Inflammatory macrophage (primary cell): ENCODE measurements at places on chromosomes 1 and 21.
A peak's percentile ranks its signal among the peaks of the same experiment; 100 is the strongest.

- DNase-seq, result no peak
Observed at GRCh38 chr1:63266857-63267256, 55.5 kb upstream of the FOXD3 start.

DNA sequence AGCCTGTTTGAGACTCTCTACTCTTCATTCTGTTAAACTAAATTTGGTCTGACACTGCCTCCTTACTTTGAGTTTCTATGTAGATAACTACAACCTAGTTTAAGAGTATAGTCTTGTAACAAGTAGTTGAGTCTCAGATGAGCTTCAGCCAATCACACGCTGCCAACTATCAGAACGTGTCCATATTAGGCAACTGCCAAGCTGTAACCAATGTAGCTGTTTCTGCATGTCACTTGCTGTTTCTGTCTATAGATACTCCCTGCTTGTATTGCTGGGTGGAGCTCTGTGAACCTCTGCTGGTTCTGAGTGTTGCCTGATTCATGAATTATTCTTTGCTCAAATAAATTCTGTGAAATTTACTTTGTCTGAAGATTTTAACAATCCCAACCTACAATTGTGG lies 452.6 kb upstream of the NR5A2 start:
- DNase-seq, result no peak

GRCh38 chr1:54604572-54605370 lies 18.6 kb downstream of the FAM151A start:
- DNase-seq, result no peak

DNA sequence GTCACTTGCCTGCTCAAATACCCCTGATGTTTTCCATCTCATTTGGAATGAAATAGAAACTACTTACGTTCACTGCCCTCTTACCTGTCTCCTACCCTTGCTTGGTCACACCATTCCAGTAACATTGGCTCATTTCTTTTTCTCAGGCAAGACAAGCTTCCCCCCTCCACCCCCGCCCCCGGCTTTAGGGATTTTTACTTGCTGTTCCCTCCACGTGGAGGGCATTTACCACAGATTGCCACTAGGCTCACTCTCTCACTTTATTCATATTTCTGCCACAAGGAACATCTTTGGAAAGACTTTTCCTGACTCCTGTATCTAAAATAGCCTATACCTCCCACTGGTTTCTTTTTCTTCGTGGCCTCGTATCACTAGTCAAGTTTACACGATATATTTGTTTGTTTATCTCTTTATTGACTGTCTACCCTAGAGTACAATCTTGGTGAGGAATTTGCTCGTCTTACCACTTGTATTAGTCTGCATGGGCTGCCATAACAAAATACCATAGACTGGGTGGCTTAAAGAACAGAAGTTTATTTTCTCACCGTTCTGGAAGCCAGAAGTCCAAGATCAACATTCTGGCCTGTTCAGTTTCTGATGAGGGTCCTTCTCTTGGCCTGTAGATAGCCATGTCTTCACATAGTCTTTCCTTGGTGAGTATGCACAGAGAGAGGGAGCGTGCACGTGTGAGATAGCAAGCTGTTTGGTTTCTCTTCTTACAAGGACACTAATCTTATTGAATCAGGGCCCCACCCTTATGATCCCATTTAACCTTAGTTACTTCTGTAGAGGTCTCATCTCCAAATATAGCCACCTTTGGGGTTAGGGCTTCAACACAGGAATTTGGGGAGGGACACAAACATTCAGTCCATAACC lies 126.2 kb downstream of the NRDC start:
- no peak for DNase-seq

DNA sequence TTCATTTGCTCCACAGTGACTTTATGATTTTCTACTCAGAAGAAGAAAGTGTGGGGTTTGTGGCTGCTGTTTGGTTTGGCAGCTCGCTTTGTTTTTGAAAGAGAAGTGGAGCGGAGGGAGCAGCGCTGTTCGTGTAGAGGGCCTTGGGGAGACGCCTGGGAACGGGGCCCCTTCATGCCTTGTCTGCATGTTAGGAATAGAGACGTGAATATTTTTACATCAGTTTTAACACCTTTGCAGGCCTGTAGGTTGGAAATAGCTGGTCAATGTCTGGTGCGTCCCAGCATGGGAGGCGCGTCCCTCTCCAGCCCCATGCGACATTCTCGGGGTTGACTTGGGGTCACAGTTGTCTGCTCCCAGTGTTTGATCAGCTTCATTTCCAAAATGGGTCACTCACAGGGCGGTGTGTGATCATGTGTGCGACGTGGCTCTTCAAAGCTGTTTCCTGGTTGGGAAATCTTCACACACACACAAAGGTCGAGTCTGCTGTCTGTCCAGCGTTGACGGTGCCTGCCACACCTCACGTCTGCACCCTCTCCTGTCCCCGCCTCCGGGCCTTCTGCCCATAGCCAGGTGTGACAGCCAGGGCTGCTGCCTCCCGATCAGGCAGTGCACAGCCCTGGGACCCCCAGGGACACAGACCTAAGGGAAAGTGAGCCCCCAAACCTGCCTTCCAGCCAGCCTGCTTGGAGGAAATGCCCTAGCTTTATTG lies 149.2 kb downstream of the PSMG1 start:
- no peak for DNase-seq

DNA sequence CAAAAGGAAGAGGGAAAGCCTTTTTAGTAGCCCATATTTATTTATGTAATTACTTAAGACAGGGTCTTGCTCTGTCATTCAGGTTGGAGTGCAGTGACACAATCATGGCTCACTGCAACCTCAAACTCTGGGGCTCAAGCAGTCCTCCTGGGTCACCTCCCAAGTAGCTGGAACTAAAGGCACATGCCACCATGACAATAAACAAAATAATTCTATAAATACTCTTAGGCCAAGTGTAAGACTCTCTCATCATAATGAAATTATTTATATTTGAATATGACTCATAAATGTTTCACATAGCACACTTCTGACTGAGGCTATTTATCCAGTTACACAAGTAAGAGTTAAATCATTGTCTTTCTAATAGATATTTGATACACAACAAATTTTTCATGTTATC lies 314.7 kb downstream of the AMY1C start:
- DNase-seq, result no peak

- no peak for DNase-seq
Observed at GRCh38 chr1:33997127-33998036, 133.5 kb downstream of the HMGB4 start.

DNA sequence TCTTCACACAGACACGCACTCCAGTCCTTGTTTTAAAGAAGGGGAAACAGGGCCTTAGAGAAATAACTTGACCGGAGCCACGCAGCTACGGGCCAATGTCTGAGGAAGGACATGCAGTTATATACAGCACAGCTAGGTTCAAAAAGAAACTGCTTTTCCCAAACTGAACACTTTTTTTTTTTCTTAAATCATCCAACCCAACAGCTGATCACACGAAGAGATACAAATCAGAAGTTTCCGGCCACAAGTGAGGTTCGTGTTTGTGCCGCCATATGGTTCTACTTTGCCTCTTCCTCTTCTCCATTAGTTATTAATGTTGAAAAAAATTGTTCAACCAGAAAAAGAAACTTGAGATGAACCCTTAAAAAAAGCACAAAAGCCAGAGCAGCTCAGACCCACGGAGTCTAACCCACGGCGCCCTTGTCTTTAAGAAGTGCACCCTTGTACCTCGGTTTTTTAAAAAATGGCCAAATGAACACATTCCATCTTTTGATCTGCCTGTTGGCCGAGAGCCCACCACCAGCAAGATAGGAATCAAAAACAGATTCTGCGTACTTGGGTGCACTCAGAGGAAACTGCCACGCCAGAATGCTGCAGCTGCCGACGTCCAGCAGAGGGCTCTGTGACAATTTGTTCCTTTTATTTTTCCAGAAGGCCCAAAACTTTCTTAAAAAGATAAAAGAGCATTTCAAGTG lies 78.9 kb downstream of the SLC66A1 start:
- peak; percentile 48 for DNase-seq

GRCh38 chr1:223487887-223488259 lies 94.7 kb downstream of the CCDC185 start:
- DNase-seq, result no peak

DNA sequence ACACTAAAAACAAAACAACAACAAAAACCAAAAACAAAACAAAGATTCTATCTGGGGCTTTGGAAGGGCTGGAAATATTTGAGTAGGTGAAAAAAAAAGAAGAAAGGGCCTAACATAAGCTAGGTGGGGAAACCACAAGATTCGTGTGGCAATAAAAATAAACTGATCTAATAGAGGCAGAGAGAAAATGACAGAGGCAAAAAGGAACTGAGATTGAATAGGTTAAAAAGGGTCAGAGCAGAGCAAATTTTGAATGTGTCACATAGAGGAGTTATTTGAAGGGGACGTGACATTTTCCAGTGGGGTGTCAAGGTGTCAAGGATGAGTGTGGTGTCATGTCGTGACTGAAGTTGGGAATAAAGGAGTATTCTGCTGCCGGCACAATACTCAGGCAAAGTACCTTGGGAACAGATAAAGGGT lies 65.2 kb upstream of the RALGPS2 start:
- DNase-seq, result no peak

- no peak for DNase-seq
Observed at GRCh38 chr1:203544485-203544884, 50.5 kb downstream of the OPTC start.

DNA sequence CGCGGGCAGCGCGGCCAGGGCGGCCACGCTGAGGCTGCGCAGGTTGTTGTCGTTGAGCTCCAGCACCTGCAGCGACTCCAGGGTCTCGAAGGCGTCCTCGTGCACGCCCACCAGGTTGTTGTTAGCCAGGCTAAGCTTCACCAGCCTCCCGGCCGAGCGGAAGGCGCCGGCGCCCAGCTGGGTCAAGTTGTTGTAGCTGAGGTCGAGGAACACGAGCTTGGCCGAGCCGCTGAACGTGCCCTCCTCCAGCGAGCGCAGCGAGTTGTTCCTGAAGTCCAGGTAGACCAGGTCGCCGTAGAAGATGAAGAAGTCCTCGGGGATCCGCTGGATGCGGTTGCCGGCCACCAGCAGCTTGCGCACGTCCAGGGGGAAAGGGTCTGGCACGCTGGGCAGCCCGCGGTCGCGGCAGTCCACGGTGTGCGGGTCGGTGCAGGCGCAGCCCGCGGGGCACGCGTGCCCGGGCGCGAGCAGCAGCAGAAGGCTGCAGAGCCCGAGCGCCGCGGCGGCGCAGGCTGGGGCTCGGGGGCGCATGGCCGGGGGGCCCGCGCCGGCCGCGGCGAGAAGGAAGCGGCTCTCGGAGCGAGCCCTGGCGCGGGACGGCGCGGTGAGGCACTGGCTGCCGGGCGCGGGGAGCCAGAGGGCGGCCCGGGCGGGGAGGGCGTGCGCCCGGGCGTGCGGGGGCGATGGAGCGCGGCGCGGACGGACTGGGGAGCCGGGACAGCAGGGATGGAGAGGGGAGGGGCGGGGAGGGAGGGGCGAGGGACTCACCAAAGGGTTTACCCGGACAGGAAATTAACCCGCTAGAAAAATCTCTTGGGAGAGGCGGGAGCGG lies 524 bp downstream of the LRRC38 start:
- no peak for DNase-seq

GRCh38 chr1:6996371-6996770 lies 211.1 kb downstream of the CAMTA1 start:
- no peak for DNase-seq

GRCh38 chr1:223298701-223299100 lies 65.3 kb downstream of the SUSD4 start:
- no peak for DNase-seq

DNA sequence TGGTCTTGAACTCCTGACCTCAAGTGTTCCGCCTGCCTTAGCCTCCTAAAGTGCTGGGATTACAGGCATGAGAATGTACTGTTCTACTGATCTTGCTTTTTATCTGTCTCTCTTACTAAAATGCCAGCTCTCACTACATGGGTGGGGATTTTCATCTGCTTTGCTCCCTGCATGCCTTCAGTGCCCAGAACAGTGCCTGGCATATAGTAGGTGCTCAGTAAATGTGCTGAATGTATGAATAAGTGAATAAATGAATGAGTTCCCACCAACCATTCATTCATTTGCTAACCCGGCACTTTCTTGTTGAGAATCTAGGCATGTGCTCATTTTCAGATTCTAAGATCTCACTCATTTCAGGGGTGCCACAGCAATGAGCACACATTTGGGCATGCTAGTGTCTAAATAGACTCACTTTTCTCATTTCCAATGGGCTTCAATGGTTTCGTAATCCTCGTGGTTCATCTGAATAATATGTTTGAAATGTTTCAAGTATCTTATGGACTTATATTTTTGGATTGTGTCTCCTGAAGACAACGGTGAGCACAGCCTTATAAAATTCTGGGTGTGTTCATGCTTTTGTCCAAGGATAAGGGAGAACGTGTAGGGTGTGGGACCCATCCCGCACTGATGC lies 7.6 kb downstream of the DHRS3 start:
- no peak for DNase-seq

- DNase-seq, result no peak
Observed at GRCh38 chr1:24972221-24972914, 42.3 kb upstream of the RUNX3 start.

GRCh38 chr1:232737917-232738316 lies 67.3 kb upstream of the MAP10 start:
- no peak for DNase-seq

- DNase-seq, result no peak
Observed at GRCh38 chr21:19724081-19724480, 1274.1 kb upstream of the NCAM2 start.

DNA sequence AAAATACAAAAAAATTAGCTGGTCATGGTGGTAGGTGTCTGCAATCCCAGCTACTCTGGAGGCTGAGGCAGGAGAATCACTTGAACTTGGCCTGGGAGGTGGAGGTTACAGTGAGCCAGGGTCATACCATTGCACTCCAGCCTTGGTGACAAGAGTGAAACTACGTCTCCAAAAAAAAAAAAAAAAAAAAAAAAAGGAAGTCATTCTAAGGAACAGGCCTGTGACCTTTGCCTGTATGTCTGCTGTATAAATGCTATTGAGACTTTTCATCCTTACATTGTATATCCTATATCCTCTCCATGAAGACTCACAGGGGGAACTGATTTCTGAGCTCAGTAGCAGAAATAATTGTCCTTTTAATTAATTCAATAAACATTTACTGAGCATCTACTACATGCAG lies 7.5 kb upstream of the CTPS1 start:
- peak; percentile 41 for DNase-seq

GRCh38 chr1:77643456-77643855 lies 39.0 kb downstream of the ZZZ3 start:
- no peak for DNase-seq

GRCh38 chr1:119771770-119772169 lies 3.1 kb upstream of the HMGCS2 start:
- DNase-seq, result no peak

GRCh38 chr21:33089395-33090119 lies 19.6 kb downstream of the OLIG1 start:
- peak; percentile 92 for DNase-seq

- DNase-seq, result no peak
Observed at GRCh38 chr21:34935898-34936297, 113.2 kb downstream of the RUNX1 start.
